Upper lobe of right lung (tissue), 1 donor: ENCODE measurements at places on chromosomes 1 and 21.
A peak's percentile ranks its signal among the peaks of the same experiment; 100 is the strongest.

GRCh38 chr1:208256091-208256490 lies 11.9 kb upstream of the PLXNA2 start:
- DNase-seq, result no peak

DNA sequence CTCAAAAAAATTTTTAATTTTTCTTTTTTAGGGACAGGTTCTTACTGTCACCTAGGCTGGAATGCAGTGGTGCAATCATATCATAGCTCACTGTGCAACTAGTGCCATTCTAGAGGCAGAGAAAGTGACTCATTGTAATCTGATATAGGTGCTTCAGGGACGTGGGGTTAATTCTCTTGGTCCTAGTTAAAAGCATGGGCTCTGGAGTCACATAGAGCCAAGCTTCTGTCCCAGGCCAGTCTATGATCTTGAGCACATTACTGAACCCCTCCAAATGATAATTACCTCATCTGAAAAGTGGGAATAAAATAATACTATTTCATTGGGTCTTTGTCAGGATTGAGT lies 1.1 kb upstream of the ADIPOR1 start:
- no peak for DNase-seq

GRCh38 chr1:83900524-83900923 lies 98.4 kb downstream of the TTLL7 start:
- no peak for DNase-seq

DNA sequence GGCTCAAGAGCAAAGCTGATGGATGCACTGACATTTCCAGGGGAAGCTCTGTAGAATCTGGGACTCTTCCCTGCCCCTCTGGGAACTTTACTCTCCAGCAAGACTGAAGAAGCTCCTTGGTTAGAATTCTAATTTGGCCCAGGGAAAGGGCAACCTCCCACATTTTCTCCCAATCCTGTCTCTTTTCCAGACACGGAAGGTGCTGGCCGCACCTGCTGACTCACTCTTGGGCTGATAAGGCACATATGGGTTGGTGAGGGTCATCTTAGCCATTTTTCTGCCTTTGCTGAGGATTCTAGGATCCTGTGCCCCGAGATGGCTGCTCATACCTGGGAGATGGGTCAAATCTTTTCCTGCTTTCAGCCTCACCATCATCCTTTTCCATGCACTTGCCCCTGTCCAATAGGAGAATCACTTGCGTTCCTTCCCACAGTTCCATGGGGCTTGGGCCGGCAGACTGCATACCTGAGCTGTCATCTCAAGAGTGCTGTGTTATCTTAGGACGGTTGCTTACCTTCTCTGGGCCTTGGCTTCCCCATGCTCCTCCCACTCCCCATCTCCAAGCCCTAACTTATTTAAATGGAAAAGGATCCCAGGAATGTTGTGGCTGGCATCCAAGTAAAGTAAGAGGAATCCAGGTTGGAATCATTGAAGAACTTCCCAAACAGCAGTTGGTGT lies 1.3 kb downstream of the TINAGL1 start:
- peak; percentile 57 for DNase-seq

GRCh38 chr1:76465030-76465429 lies 390.5 kb downstream of the ST6GALNAC3 start:
- no peak for DNase-seq

DNA sequence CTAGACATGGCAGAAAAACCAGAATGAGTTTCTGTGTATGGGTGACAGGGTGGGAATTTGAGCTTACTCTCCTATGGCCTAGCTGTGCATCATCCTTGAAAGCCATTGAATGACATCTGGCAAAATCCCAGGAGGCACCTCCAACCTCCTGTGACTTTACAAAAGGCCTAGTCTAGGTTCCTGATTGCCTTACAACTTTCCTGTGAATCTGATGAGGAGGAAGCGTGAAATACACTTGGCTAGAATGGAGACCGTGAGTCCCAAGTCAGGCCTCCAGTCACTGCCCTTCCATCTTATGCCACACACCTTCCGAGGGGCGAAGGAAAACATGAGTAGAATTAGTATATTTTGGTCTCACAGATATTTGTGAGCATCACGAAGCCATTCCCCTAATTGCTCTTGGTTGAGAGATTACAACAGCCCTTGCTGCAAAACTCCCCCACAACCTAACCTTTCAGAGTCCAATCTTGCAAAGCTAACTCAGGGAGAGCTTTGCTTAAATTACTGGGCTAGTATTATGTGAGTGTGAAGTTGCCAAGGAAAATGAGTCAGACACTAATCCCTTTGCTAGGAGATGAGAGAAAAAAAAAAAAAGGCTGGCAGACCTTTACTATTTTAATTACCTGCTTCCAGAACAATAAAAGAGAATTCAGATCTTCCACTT lies 36.3 kb upstream of the PAXBP1 start:
- DNase-seq, result no peak

DNA sequence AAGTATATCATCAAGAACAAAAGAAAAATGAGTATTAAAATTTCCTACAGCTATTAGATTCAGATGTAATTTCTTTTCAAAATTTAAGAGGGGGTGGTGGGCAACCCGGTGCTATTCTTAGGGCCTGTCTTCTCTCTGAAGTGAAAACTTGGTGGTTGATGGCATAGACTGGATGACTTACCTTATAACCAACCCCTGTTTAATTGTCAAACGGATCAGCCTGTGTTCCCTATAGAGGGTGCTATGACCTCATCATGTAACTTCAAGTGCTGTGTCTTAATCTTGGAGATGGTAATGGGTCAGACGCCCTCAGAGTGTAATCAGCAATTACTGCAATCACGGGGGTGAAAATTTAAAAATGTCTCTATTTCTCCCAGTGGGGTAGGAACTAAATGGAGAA lies 176.2 kb downstream of the PCP4 start:
- DNase-seq, result no peak

- DNase-seq, result peak; percentile 85
Measured at GRCh38 chr1:201946224-201946908, at the start of gene LMOD1. LMOD1 (minus strand) TSS chr1:201946548; CDS start chr1:201946340, 208 bp downstream.

GRCh38 chr1:82090104-82090503 lies 289.4 kb downstream of the ADGRL2 start:
- no peak for DNase-seq

DNA sequence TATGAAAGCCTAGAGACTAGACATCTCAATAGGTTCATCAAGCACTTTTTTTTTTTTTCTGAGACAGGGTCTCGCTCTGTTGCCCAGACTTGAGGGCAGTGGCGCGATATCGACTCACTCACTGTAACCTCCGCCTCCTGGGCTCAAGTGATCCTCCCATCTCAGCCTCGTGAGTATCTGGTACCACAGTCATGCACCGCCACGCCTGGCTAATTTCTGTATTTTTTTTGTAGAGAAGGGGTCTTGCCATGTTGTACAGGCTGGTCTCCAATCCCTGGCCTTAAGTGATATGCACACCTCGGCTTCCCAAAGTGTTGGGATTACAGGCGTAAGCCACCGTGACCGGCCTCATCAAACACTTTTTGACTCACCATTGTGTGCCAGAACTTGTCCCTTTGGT lies 613 bp upstream of the GPATCH4 start:
- DNase-seq, result peak; percentile 35

DNA sequence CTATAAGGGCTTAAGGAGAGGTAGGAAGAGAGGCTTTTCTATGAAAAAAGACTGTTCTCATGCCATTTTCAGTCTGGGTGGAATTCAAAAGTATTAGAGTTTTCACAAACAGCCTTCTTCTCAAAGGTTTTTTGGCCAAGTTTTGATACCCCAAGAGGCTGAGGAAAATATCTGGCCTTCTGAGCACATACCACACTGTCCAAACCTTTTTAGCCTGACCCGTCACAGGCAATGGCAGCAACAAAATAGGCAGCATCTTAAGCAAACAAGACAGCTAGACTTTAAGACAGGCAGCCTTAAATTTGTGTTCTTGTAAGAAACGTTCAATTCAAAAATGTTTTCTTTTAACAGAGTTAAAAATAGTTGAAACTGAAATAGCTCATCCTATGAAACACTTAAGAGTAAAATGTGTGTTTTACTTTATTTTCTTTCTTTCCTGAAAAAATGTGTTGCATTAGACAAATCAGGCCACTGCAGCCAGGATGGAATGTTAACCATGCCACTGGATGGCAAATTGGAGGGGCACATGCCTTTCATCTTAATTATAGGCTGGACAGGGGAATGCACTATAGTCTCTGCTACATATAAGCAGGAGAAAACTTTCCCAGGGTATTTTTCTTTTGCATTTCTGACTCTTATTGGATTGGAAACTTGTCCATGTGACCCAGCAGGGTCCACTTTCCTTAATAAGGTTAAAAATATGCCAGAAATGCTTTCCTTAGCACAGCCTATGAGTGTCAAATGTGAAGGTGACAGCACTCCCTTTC lies 315.0 kb downstream of the TGFB2 start:
- no peak for DNase-seq

DNA sequence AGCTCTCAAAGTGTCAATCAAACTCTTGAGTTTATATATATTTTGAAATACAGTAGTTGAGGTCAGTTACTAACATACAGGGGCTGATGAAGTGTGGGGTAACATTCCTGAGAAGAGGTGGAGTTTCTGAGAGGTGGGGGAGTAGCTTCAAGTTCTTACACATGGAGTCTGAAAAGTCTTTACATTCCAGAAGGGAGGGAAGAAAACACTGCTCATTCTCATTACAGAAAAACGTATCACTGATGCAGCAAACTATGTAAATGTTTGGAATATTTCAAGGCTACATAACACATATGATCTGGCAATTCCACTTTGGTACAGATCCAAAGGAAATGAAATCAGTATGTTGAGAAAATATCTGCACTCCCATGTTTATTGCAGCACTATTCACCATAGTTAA lies 1065.8 kb upstream of the B3GALT2 start:
- no peak for DNase-seq

DNA sequence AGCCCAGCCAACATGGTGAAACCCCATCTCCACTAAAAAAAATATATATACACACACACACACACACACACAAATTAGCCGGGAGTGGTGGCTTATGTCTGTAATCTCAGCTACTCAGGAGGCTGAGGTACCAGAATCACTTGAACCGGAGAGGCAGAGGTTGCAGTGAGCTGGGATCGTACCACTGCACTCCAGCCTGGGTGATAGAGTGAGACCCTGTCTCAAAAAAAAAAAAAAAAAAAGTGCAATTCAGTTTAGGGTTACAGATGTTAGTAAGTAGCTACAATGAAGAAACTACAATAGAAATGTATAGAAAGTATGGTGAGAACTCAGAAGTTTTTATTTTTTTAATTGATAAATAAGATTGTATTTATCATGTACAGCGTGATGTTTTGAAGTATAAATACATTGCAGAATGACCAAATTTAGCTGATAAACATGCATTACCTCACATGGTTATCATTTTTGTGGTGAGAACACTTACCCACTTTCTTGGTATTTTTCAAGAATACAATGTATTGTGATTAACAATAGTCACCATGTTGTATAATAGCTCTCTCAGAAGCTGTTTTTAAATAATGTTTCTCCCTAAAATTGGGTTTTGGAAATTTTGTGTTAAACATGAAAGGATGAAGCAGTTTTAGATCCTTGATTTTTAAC lies 17.9 kb downstream of the KDM1A start:
- DNase-seq, result no peak

DNA sequence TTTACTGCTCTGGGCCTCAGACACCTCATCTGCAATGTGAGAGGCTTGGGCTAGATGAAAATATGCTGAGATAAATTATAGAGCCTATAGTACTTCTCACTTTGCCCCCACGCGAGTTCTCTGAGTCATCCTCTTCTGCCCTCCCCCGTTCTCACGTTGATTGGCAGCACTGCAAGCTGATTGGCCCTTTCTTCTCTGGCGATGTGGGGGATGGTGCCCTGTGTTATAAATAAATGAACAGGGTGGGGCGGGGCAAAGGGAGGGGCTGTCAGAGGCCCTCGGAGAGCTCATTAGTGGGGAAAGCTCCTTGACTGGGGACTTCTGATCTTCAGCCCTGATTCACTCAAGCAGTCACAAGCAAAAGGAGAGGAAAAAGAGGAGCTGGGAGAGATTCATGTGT lies 64.3 kb upstream of the ZC3H12A start:
- DNase-seq, result no peak

GRCh38 chr1:190140644-190141043 lies 337.0 kb downstream of the BRINP3 start:
- no peak for DNase-seq
